Stimulated activated CD4-positive, alpha-beta T cell treated with anti-CD3 and anti-CD28 coated beads, Interleukin-1b, Interleukin-23, amount 100 ng/mL, for 24 hours (primary cell): ENCODE measurements at places on chromosomes 13 and 19.

- no peak for DNase-seq
These were observed 47.6 kb upstream of the CNMD start for GRCh38 chr13:52787235-52787634.

GRCh38 chr13:112657850-112658445 lies 31.9 kb upstream of the ATP11A start:
- DNase-seq: no peak

- no peak for DNase-seq
These were observed 13.2 kb downstream of the SPART start for GRCh38 chr13:36332986-36333385.

DNA sequence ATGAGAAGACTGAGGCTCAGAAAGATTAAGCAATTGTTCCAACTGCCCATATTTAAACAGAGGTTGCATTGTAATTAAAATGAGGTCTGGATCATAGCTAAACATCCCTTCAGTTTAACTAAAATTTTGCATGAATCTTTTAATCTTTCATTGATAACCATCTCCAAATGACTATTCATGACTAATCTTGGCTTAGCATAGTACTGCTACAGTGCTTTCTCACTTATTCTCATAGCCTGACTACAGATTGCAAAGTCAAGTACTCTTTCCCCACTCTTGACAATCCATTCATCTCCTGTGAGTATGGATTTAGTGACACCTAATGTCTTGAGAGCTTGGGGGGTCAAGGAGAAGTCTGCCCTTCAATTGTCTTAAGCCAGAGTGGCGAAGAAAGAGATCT lies 258.4 kb downstream of the RFC3 start:
- no peak for DNase-seq

GRCh38 chr19:40611096-40611495 lies 9.9 kb downstream of the LTBP4 start:
- no peak for DNase-seq

GRCh38 chr19:39494661-39495060 lies 4.1 kb upstream of the DLL3 start:
- no peak for DNase-seq

GRCh38 chr13:57437587-57437986 lies 194.0 kb upstream of the PCDH17 start:
- DNase-seq: no peak

DNA sequence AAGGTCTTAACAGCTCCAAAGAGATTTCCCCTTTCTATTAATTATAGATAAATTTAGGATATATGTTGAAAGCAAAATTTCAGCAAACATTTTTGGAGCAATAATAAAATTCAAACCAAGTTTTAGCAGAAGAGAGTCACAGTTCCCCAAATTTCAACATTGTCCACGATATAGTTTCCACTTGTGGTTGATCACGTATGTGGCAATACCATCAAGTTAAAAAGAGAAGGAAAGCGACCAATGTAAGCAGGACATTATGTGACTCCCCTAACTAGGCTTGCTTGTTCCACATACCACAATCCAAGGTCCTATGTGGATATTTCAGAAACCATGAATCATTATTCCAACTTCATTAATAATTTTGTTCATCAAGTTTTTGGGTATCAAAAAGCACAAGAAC lies 52.8 kb downstream of the ELF1 start:
- no peak for DNase-seq

DNA sequence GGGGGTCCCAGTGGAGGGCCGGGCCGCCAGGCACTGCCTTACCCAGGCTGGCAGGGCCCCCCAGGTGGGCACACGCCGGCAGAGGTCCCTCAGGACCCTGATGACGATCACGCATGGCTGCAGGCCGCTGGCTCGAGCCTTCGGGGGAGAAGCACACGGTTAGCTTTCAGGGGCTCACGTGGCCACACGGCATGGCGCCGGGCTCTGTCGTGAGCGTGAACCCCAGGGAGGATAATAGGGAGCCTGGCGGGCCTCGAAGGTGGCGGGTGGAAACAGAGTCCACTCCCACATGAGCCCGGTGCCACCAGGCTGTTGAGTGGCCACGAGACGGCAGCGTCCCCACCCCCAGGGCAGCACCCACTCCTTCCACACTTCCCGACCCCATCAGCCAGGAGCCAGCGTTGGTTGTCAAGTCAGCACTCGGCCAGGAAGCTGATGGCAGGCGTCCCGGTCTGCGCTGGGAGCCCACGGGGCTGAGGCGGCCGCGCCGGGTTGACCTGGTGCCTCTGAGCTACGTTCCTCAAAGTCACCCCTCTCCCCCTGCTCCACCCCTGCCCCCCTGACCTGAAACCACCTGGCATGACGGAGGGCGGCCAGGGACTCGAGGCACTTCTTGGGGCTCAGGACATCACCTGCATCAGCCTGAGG lies 24.7 kb upstream of the MATK start:
- DNase-seq: no peak

DNA sequence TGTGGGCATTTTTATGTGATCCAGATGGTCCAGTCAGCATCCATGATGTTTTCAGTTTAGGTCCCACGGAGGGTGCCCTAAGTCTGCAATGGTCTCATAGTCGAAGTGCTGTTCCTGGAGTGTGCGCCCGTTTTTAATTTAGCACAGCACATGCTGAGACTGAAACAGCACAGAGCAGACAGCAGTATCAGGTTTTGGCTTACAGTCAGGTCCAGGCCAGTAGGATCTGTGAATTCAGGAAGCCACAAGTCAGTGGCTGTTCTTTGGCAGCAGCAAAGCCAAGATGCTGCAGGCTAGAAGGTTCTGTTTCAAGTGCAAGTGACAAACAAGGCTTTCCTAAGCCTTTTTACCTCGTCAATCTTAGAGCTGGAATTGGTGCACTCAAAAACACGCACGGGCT lies 18.3 kb downstream of the FBXO27 start:
- DNase-seq: no peak

DNA sequence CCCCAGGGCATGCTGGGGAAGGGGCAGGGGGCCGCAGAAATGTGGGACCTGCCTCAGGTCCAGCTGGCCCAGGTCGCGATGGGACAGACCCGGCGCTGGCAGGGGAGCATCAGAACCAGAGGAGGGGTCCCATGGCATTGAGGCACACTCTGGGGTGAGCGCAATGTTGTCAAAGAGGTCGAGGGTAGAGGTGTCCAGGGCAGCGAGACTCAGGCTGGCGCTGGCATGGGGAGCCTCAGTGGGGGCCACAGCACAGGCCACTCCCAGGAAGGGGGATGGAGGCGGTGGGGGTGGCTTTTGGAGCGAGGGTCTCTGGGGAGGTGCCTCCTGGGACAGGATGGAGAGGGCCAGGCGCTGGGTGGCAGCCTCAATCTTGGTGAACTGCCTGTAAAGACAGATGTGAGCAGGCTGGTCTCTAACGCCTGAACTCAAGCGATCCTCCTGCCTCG lies 944 bp downstream of the C19orf85 start:
- no peak for DNase-seq

- no peak for DNase-seq
These were observed 19.5 kb downstream of the PRKD2 start for GRCh38 chr19:46697204-46697960.

GRCh38 chr13:112333756-112334543 lies 42.2 kb upstream of the SPACA7 start:
- no peak for DNase-seq

- DNase-seq: no peak
These were observed 11.3 kb upstream of the TNFRSF19 start for GRCh38 chr13:23558675-23559536.

- DNase-seq: no peak
These were observed 137.3 kb upstream of the PCDH9 start for GRCh38 chr13:67367399-67367798.

DNA sequence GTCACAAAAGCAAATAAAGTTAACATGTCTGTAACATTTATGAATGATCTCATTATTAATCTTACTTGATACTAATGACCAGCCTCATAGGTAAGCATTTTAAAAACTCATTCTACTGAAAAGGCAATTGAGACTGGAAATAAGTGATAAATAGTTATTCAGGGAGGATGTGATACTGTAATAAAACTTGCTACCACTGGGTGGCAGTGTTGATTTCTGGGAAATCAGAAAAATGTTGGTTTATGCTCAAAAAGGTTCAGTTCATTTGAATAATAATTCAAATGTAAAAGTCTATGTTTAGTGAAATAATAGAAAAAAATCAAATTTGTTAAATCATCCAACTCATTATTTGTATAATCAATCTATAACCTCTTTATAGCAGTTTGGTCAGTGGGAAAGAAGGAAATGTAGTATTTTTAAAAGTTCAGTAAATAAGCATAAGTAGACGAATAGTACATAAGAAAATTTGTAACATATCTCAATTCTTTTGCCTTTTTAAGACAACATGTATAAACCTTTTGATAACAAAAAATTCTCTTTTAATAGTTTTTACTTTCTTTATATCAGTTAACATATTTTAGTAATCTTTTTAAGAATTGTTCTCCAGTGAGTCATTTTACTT lies 9.6 kb downstream of the ABHD13 start:
- DNase-seq: no peak

DNA sequence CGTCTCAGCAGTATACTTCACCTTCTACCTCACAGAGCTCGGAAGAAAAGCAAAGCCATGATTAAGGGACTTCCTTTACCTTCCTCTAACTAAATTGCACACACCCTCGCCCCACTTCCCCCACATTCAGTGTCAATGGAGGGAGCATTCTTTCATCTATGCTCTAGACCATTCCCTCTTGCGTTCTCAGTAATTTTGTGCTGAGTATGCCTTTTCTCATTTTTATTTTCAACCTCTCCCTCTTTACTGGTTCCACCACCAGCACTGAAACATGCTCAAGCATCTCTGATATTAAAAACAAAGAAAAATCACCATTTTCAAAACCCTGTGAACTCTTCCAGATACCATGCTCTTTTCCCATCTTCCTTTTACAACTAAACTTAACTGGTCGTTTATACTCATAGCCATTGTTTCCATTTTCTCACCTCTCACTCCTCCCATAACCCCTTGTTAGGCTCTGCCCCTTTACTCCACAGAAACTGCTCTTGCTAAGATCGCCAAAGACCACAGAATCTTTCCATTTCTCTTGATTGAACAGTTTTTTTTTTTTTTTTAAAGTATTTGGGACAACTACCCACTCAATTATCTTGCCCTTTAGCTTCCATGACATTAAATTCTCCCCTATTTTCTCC lies 32.4 kb downstream of the SERPINE3 start:
- no peak for DNase-seq

DNA sequence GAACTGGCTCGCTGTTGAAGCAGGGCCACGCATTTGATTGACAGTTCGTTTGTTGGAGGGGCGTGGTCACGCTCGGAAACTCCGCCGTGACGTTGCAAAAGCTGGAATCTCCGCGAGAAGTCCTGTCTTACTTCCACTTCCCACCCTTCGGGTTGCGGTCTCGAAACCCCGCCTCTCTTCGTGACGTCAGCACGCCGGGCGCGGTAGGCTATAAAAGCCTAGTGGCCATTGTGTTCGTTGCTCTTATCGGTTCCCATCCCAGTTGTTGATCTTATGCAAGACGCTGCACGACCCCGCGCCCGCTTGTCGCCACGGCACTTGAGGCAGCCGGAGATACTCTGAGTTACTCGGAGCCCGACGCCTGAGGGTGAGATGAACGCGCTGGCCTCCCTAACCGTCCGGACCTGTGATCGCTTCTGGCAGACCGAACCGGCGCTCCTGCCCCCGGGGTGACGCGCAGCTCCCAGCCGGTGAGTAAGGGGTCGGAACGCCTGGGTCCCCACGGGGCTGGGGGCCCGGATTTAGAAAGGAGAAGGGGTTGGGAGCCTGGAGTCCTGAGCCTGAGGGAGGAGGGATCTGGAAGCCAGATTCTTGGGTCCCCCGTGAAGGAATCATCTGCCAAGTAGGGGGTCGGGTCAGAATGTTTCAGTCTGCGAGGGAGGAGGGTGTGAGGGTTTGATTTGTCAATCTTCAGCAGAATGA lies at the start of gene PPP1R15A:
Gene PPP1R15A, plus strand, starts transcription at position 240 of the 702 bp plus-strand sequence. CDS start 813 bp downstream, outside the sequence.
- DNase-seq: peak; percentile 93

- DNase-seq: no peak
These were observed 92.5 kb downstream of the UQCRFS1 start for GRCh38 chr19:29120466-29120865.

- no peak for DNase-seq
These were observed 160.0 kb upstream of the ATXN8OS start for GRCh38 chr13:69947582-69947981.

GRCh38 chr19:46821512-46822409 lies 28.9 kb downstream of the AP2S1 start:
- peak; percentile 44 for DNase-seq

- DNase-seq: no peak
These were observed 49.6 kb downstream of the DOCK9 start for GRCh38 chr13:98927951-98928927.

- DNase-seq: no peak
These were observed 737.4 kb downstream of the UQCRFS1 start for GRCh38 chr19:28475525-28475924.
